ENCODE measurements at places on chromosomes 3 and 15.
A peak's percentile ranks its signal among the peaks of the same experiment; 100 is the strongest.

DNA sequence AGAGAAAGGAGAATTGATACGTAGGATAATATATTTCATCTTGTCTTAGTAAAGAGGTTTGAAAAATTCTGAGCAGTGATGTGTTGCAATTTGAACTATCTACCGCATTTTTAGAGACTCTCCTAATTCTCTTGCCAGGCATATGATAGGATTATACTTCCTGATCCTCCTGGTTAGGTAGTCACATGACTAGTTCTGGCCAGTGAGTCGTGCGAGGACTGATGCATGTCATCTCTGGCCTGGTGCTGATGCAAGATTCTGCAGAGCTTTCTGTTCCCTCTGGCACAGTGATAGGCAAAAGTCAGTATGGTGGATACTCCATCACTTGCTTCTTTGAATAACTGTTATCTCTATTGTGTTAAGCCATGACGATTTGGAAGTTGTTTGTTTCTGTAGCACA lies 277.6 kb upstream of the NAALADL2 start:
- H3K27me3 ChIP-seq: no peaks in the 10 kb centered on the region
- no peaks in the 10 kb centered on the region for H3K36me3 ChIP-seq
- DNase-seq: no peak
- H3K4me1 ChIP-seq: no peaks in the 10 kb centered on the region

- H3K36me3 ChIP-seq: no peaks in the 10 kb centered on the region
- H3K27ac ChIP-seq: no peak overlapping the region
- no peaks in the 10 kb centered on the region for H3K4me1 ChIP-seq
- DNase-seq: no peak
Observed at GRCh38 chr15:67401336-67401735, 119.6 kb upstream of the C15orf61 start.

DNA sequence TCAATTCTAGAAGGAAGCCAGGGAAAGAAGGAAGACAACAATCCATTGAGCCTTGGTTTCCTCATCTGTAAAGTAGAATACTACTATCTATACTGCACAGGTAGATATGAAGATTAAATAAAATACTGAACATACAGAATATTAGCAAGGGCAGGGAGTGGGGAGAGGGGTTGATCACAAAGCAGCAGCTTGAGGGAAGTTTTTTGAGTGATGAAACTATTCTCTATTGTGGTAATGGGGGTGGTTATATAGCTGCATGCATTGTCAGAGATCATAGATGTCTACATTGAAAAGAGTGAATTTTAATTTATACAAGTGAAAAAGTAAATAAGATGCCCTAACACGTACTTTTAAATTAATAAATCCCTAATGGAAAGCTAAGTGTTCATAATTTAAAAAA lies 242.6 kb upstream of the LRTM1 start:
- H3K36me3 ChIP-seq: no peaks in the 10 kb centered on the region
- no peak for DNase-seq
- H3K27me3 ChIP-seq: no peaks in the 10 kb centered on the region
- H3K4me1 ChIP-seq: no peaks in the 10 kb centered on the region

DNA sequence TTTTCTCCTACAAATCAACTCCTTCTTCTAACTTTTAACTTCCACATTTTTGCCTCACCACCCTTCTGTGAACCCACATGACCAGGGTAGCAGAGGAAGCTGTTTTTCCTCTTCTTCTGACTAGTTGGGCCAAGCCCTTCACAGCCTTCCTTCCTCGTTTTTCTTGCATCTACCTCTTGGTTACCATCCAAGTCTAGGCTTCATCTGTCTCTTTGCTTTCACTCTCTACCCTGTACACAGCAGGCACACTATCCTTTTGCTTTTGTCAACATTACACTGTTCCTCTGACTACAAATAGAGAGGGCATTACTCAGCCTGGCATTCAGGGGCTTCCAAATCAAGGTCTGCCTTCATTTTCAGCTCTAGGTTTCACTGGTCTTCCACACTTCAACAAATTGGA lies 22.0 kb downstream of the SLC9A9 start:
- peaks cover 5% of the 10 kb centered on the region for H3K36me3 ChIP-seq
- peak overlapping the region; percentile 1 for H3K27ac ChIP-seq
- H3K4me3 ChIP-seq: peak overlapping the region; percentile 1
- H3K4me1 ChIP-seq: peaks cover 40% of the 10 kb centered on the region

- no peak overlapping the region for H3K4me3 ChIP-seq
- DNase-seq: no peak
- H3K4me1 ChIP-seq: no peaks in the 10 kb centered on the region
- H3K36me3 ChIP-seq: peaks cover 4% of the 10 kb centered on the region
- no peak overlapping the region for H3K27ac ChIP-seq
Observed at GRCh38 chr15:31155151-31155550, 53.6 kb upstream of the TRPM1 start.

DNA sequence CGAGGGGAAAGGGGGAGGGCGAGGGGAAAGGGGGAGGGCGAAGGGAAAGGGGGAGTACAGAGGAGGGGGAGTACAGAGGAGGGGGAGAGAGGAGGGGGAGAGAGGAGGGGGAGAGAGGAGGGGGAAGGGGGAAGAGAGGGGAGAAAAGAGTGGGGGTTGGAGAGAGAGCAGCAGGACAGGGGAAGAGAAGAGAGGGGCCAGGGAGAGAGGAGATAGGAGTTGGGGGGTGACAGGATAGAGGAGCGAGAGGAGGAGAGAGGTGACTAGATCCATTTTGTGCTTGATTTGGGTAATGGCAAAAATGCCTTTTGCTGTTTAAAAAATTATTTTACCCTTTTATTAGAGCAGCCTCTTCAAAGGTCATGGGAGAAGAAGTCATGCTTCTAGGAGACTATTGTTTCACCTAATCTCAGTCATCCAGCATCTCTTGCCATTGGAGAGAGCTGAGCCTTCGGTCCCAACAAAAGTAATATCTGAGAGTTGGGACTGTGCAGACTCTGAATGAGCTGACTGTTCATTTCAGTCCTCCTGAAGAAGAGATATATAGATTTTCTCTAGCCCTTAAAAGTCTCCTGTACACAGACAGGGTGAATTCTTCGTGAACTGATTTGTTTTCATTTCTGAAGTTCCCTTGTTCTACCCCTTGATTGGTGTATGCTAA lies 15.1 kb upstream of the TOP2B start:
- no peak overlapping the region for H3K4me3 ChIP-seq
- H3K36me3 ChIP-seq: peaks cover 2% of the 10 kb centered on the region
- peaks cover 16% of the 10 kb centered on the region for H3K27me3 ChIP-seq
- no peak for DNase-seq
- H3K4me1 ChIP-seq: no peaks in the 10 kb centered on the region
- no peak overlapping the region for H3K27ac ChIP-seq

GRCh38 chr15:61318301-61318700 lies 89.2 kb upstream of the RORA start:
- no peak overlapping the region for H3K4me3 ChIP-seq
- peaks cover 19% of the 10 kb centered on the region for H3K27me3 ChIP-seq
- no peak for DNase-seq
- no peak overlapping the region for H3K27ac ChIP-seq
- H3K4me1 ChIP-seq: no peaks in the 10 kb centered on the region

All from T-helper 17 cell (primary cell).